ENCODE measurements at places on chromosomes 1 and 21. TPM values are rescaled to one million over a fixed set of nuclear protein-coding genes. Genes with fewer than 3 reads are reported as not detected.
A peak's percentile ranks its signal among the peaks of the same experiment; 100 is the strongest.

DNA sequence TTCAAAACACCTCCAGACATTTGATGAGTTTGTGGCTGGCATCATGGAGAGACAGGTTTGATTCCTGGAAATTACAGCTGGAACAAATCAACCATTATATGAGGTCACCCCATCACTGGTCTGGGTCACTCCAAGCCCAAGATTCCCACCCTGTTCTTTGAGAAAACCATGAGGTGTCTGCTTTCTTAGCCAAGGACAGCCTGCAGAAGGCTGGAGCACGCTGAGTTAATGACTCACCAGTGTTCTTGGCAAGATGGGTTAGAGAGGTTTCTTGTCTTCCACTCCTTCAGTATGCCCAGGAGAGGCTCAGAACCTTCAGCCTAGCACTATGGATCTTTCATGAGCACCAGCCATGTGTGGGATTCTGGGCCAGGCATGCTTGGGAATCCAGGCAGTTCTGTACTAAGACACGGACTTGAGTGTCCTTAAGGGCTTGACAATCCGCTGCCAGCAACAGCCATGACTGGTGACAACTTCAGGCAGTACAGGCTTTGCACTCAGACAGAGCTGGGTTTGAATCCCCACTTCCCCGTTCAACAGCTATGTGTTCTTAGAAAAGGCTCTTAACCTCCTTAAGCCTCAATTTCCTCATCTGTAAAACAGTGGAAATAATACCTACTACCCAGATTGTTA lies 43.9 kb downstream of the GRHL3 start:
- H3K4me1 ChIP-seq = no peaks in the 10 kb centered on the region
- no peaks in the 10 kb centered on the region for H3K36me3 ChIP-seq
- H3K4me3 ChIP-seq = no peak overlapping the region
- H3K27me3 ChIP-seq = no peaks in the 10 kb centered on the region
- DNase-seq = no peak

DNA sequence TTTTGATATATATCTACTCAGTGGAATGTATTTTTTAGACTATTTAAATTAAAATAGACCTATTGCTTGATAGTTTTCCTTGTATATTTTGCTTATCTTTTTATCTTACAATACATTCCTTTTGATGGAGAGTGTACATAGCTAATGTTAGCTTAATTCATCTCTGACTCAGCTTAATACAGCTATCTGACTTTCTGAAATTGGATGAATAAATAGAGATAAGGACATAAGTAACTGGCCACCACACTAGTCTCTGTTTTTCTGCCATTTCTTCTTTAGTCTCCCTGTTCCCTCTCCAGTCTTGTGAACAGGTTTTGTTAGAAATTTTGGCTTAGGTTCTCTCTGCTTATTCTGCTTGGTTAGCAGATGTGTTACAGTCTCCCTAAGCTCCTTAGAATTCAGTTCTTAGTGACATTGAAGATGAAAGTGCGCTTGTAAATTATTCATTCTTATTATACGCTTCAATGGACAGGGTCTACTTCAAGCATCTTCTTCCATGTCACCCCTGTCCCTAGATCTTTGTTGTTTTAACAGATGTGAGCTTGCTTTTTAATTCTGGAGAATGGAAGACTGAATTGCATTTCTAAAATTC lies 59.6 kb downstream of the XPR1 start:
- DNase-seq = no peak
- no peaks in the 10 kb centered on the region for H3K27me3 ChIP-seq
- H3K4me1 ChIP-seq = no peaks in the 10 kb centered on the region

The TNFRSF14 gene
- total RNA-seq = 168 TPM

- no peaks in the 10 kb centered on the region for H3K36me3 ChIP-seq
- no peaks in the 10 kb centered on the region for H3K4me1 ChIP-seq
- peaks cover 21% of the 10 kb centered on the region for H3K27me3 ChIP-seq
- H3K27ac ChIP-seq = no peak within 1 kb of the TSS
- no peak for DNase-seq
These were observed at the start of gene ARTN for GRCh38 chr1:43933386-43934100. ARTN (plus strand) TSS chr1:43933801; CDS start chr1:43935657, 1,856 bp downstream.

- no peak overlapping the region for H3K4me3 ChIP-seq
- H3K36me3 ChIP-seq = no peaks in the 10 kb centered on the region
- H3K27ac ChIP-seq = no peak overlapping the region
- no peaks in the 10 kb centered on the region for H3K4me1 ChIP-seq
- DNase-seq = no peak
These were observed 9.7 kb upstream of the HYI start for GRCh38 chr1:43463479-43463878.

The RBP7 gene
- not detected for total RNA-seq

DNA sequence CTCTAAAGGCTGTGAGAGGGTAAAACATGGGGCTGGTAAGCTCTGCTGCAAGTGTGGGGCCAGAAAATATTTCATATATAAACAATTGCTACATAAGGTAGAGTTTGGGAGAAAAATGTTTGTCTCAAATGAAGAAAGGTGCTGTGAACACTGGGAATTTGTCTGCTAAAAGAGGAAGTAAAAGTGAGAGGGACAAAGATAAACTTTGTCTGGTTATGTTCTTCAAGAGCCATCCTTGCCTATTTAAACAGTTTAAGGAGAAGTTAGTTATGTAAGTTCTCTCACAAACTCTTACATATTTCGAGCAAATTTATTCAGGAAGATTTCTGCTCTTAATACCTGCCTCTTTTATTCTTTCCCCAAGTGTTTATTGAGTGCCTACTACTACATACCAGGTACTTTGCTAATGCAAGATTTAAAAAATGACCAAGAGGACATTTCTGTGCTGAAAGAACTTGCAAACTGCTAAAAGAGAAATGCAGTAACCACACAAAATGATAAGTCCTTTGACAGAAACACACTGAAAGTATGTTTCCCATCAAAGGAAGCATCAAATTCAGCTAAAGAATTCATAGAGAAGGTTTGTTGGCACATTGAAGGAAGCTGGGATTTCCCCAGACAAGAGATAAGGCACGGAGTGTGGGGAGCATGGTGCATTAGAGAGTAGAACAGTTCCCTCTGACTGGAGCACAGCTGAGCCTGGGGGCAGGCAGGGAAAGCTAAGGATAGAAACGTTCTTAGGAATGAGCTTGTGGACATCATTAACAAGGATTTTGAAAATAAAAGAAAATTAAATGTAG lies 549.1 kb downstream of the PTBP2 start:
- peaks cover 4% of the 10 kb centered on the region for H3K36me3 ChIP-seq
- H3K27me3 ChIP-seq = no peaks in the 10 kb centered on the region
- no peak for DNase-seq
- no peak overlapping the region for H3K4me3 ChIP-seq
- H3K27ac ChIP-seq = no peak overlapping the region
- H3K4me1 ChIP-seq = no peaks in the 10 kb centered on the region

GRCh38 chr1:40257688-40258444 lies at the start of gene ZMPSTE24:
ZMPSTE24 (plus strand) TSS chr1:40258236; CDS start chr1:40258272, 36 bp downstream.
- H3K27ac ChIP-seq = peak within 1 kb of the TSS; percentile 99
- H3K36me3 ChIP-seq = peaks cover 24% of the 10 kb centered on the region
- H3K4me1 ChIP-seq = peaks cover 25% of the 10 kb centered on the region

The COL9A2 gene
- 5.5 TPM for total RNA-seq

GRCh38 chr21:33839806-33840205 lies 75.8 kb downstream of the ATP5PO start:
- no peak for DNase-seq
- no peak overlapping the region for H3K4me3 ChIP-seq
- no peaks in the 10 kb centered on the region for H3K4me1 ChIP-seq
- no peak overlapping the region for H3K27ac ChIP-seq
- no peaks in the 10 kb centered on the region for H3K36me3 ChIP-seq

DNA sequence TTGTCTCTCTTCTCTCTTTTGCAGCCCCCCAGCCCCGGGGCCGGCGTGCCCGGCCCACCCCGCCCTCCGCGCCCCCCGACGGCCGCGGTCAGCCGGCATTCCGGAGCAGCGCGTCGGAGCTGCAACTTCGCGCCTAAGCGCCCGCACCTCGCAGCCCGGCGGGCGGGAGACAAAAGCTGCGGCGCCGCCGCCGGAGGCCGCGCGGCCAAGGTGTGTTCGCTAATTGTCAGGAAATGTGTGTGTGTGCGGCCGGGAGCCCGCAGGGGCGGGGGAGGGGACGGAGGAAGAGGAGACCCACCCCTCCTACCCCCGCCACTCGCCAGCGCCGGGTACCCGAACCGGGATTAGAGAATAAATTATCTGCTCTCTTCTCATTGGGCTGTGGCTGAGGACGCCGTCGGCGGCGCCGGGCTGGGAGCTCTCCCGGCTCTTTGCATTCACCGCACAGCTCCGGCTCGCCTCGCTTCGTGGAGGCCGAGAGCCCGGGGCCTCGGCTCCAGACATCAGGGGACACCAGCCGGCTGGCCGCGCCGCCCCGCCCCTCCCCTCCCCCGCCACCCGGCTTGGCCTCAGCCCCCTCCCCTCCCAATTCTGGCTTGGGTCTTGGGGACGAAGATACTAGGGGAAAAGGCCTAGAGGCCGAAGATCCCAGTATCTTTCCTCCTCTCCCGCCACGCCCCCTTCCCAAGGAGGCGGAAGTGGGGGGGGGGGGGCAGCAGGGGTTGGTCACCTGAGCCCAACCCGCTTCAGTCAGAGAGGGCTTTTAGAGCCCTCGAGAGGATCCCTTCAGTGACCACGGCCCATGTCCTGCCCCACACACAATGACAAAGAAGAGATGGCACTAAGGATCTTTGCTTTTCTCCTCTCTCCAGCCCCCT lies 1.3 kb upstream of the BLACAT1 start:
- H3K4me1 ChIP-seq = peaks cover 16% of the 10 kb centered on the region
- H3K27ac ChIP-seq = no peak overlapping the region
- H3K4me3 ChIP-seq = no peak overlapping the region
- no peaks in the 10 kb centered on the region for H3K36me3 ChIP-seq
- DNase-seq = no peak

The LCE1B gene
- not detected for total RNA-seq

The SHISA4 gene
- total RNA-seq = 0.88 TPM

- no peaks in the 10 kb centered on the region for H3K36me3 ChIP-seq
- H3K27ac ChIP-seq = no peak overlapping the region
- DNase-seq = no peak
These were observed 5.8 kb upstream of the RAP1GAP start for GRCh38 chr1:21674957-21675356.

- H3K4me1 ChIP-seq = no peaks in the 10 kb centered on the region
- no peaks in the 10 kb centered on the region for H3K27me3 ChIP-seq
- no peak for DNase-seq
These were observed 257.0 kb upstream of the ADGRL2 start for GRCh38 chr1:81543764-81544163.

DNA sequence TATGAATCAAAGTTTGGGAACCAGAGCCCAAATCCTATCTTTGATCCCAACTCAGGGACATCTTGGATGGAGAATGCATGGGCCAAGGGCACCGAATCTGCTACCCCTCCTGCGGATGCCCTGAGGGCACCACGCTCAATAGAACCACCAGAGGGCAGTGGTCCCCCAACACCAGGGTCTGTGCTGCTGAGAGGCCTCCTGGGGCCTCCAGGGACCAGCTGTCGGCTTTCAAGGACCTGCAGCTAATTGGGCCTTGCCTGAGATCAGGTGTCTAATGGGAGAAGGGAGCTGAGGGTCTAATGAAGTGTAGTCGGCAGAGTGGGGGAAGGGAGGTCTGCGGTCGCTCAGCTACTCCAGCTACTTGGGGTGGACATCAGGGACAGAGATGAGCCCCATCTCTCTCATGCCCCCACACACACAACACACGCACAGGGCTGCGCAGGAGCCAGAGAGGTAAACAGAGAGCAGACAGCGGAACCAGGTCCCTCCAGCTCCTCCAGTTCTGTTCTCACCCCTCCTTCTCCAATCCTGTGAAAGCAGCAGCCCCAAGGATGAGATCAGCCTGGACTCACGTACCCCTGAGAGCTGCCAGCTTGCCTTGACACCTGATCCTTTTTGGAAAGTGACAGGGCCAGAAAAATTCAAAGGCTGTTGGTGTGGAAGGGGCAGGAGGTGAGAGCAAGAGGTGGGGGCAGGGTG lies 34.9 kb upstream of the PPP1R15B start:
- DNase-seq = peak; percentile 65
- no peak overlapping the region for H3K27ac ChIP-seq
- peaks cover 31% of the 10 kb centered on the region for H3K36me3 ChIP-seq
- H3K27me3 ChIP-seq = no peaks in the 10 kb centered on the region
- H3K4me1 ChIP-seq = peaks cover 8% of the 10 kb centered on the region
- H3K4me3 ChIP-seq = no peak overlapping the region

DNA sequence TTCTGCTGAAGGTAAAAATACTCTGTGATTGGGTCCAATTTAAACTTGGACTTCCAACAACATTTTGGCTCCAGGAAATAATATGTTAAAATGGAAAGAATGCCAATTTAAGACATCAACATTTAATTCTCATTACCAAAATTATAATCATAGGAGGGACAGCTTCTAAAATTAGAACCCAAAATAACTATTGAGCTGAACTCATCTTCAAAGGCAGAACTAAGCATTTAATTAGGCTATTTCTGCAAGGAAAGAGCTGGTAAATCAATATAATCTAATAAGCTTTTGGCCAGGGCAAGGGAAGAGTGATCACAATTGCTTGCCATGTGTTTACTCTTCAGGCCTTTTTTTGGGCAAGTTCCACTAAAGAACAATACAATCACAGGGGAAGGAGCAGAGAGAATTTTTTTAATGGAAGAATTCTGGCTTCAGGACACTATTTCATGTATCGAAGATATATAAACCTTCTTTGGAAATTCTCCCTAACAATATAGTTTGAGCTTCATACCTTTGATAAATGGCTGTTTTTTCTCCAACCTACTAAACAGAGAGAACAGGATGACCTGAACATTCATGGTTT lies 133.1 kb upstream of the PTBP2 start:
- no peaks in the 10 kb centered on the region for H3K36me3 ChIP-seq
- H3K4me3 ChIP-seq = no peak overlapping the region
- DNase-seq = no peak
- H3K4me1 ChIP-seq = no peaks in the 10 kb centered on the region
